Activated CD4-positive, alpha-beta T cell treated with anti-CD3 and anti-CD28 coated beads for 24 hours (primary cell): ENCODE measurements at places on chromosomes 13 and 19.

DNA sequence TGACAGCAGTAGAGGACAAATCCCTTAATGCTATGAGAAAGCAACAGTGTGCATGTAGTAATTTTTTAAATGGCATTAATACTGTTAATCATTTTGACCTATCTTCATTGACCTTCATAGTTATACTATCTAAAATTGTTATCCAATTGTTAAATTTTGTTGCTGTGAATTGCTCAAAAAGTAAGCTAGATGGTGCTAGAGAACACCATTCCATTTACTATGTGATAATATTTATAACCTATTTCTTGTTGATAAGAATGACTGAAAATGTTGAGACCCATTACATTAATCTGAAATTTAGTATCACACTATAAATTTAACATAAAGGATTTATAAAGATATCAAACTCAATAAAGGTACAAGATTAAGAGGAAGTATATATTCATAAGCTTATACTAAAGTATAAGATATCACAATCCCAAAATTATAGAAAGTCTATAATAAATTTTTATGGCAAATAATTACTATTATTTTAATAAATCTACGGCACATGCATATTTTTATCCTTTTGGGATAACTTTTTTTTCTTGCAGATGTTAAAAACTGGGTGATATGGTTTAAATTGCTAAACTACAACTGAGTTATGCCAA is 1573.3 kb downstream of the PCDH9 start:
- DNase-seq, result no peak

- no peak for DNase-seq
These were observed 194.4 kb downstream of the GGACT start for GRCh38 chr13:100394005-100394695.

DNA sequence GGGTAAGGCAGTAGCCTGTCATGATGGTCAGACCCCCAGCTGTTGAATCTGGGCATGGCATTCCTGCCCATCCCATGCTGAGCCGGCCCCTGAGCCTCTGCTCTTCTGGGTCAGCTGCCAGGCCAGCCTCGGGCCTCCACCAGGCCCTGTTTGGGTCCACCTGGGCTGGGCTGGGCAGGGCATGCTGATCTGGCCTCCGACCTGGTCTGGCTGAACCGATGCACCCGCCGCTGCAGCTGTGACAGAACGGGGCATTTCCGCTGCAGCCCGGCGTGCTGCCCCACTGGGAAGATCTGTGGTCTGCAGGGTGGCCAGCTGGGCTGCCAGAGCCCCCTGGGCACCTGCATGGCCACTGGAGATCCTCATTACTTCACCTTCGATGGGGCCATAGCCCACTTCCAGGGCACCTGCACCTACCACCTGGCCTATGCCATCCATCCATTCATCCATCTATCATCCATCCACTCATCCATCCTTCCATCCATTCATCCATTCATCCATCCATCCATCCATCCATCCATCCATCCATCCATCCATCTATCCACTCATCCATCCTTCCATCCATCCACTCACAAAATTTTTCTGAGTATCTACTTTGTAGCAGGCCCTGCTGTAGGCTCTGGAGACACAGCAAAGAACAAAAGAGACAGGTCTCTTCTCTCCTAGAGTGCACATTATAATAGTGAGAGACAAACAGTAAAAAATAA is 21.5 kb upstream of the FXYD3 start:
- no peak for DNase-seq

GRCh38 chr13:106450991-106451390 is 84.5 kb downstream of the EFNB2 start:
- no peak for DNase-seq

DNA sequence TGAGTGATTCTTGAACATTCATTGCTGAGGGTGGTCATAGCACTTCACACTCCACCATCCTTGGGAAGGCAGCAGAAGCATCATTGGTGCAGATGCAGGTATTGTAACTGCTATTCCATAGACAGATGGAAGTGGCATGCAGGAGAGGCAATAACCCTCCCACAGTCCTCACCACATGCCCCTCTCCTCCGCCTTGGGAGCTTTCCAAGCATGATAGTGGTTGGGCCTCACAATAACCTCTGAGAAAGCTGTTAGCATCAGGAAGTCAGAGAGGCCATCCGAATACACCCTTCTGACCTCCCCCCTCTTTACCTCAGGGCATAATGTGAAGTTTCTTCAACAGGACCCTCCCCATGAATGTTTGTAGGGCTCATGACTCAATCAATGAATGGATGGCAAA is 177.9 kb downstream of the KATNAL1 start:
- no peak for DNase-seq

- no peak for DNase-seq
These were observed 29.0 kb upstream of the FFAR2 start for GRCh38 chr19:35419046-35419445.

GRCh38 chr19:5682107-5682482 is 1.3 kb downstream of the HSD11B1L start:
- no peak for DNase-seq

DNA sequence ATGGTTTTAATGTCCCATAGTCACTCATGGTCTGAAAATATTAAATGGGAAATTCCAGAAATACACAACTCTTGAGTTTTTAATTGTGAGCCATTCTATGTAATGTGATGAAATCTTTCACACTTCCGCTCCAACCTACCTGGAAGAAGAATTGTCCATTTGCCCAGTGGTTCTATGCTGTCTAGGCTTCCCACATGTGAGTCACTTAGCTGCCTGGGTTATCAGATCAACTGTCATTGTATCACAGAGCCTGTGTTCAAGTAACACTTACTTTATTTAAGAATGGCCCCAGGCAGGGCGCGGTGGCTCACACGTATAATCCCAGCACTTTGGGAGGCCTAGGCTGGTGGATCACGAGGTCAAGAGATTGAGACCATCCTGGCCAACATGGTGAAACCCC is 1450.5 kb downstream of the EFNB2 start:
- no peak for DNase-seq

- no peak for DNase-seq
These were observed 2215.4 kb upstream of the PCDH20 start for GRCh38 chr13:63631006-63631405.

- no peak for DNase-seq
These were observed 261.6 kb downstream of the SLITRK1 start for GRCh38 chr13:83620530-83621220.

DNA sequence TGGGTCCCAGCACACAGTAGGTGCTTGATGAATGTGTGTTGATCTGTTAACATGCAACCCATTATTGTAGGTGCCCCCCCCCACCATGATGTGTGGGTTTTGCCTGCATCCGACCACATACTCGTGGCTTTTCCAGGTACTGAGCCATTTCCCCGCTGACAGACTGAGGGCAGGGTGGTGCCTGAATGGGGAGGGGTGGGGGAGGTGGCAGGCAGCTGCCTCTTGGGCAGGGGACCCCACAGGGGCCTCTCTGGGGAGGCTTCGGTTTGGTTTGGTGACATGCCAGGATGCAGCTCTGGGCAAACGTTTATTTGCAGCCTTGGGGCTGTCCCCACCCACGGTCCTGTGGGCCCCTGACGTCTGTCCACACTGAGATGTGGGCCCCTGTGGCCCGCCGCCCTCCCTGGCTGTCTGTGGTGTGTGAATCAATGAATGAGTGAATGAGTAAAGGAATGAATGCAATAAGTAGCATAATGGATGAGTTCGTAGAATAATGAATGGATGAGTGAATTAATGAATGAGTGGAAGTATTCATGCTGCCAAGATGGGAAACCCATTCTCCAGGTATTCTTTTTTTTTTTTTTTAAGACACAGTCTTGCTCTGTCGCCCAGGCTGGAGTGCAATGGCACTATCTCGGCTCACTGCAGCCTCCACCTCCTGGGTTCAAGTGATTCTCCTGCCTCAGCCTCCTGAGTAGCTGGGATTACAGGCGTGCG is 9.0 kb upstream of the JUND start:
- peak; percentile 90 for DNase-seq

DNA sequence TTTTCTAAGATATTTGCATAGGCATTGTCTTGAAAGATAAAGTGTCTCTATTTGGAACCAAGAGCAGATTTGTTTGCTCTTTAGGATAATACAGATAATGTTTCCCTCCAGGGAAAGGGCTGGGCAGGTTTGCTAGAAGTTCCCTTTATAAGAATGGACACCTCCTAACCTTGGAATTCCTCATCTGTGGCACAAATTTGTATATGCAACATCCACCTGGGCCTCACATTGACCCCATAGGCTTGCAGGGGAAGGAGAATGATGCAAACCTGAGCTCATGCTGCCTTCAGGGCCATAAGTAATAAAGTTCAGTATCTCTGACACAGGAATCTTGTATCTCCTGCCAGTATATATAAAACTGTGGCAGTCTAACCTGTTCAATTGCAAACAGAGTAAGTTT is 508.4 kb upstream of the MIR17HG start:
- no peak for DNase-seq
